ENCODE measurements at places on chromosomes 4 and X.

DNA sequence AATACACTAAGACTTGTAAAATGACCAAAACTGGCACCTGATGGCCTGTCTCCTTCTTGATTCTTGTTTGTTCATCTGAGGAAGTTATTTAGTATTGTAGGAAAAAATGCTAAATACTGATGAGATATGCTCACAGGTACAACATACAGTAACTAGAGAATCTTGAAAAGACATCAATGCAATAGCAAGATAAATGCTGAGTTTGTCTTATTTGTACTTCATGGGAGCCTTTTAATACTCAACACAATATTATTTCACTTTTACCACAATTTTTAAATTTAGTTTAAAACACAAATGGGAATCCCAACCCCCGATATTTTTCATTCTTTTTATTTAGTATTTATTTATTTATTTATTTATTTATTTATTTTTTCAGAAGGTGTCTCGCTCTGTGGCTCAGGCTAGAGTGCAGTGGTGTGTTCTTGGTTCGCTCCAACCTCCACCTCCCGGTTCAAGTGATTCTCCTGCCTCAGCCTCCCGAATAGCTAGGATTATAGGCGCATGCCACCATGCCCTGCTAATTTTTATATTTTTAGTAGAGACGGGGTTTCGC lies 12.1 kb downstream of the HHIP start:
- DNase-seq: no peak

DNA sequence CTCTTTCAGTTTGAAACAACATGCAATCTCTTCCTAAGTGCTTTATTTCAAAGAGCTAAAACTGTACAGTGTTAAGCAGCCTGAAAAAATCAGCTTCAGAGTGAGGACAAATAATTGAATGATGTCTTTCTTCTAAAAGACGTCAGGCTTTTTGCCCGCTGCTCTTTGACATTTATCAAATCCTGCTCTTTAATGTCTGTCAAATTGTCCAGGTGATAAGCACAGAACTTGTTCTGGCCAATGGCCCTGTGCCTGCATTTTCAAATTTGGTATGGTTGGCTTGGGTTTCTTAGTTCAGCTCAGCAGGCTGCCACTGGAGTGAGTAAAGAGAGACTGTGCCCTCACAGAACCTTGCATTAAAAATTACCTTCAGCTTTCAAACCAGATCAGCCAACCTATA lies 712.9 kb upstream of the LCORL start:
- DNase-seq: no peak

GRCh38 chr4:121951521-121952110 lies at the start of gene TRPC3:
TSS of gene TRPC3 (minus strand) at chr4:121952060. CDS start at chr4:121951680, 380 bp downstream.
- DNase-seq: no peak

DNA sequence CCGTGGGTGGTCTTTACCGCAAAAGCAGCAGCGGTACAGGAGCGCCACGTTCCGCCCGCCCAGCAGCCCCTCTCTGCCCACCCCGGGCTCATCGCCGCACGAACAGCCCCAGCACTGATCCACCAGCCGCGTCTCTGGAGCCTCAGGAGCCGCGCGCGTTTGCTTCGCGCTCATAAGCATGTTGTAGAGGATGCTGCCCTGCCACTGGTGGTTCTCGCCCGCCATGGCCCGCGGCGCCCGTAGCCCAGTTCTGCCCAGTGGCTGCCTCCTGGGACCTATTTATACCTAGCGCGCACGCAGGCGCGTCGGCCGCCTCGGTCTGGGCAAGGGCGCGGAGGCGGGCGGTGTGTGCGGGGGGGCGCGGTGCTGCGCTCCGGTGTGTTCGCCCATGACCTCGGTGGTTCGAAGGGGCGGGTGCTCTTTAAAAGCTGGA lies at the start of gene NR0B1:
Gene NR0B1 (minus strand): TSS at position 252 of the 433 bp plus-strand sequence. CDS start 27 bp downstream, at position 225.
- no peak for DNase-seq

GRCh38 chr4:26441102-26441501 lies 49.2 kb downstream of the CCKAR start:
- DNase-seq: peak; percentile 18

GRCh38 chrX:118948270-118948669 lies 26.1 kb upstream of the LONRF3 start:
- no peak for DNase-seq

GRCh38 chr4:95956094-95956493 lies 116.2 kb downstream of the PDHA2 start:
- DNase-seq: no peak

DNA sequence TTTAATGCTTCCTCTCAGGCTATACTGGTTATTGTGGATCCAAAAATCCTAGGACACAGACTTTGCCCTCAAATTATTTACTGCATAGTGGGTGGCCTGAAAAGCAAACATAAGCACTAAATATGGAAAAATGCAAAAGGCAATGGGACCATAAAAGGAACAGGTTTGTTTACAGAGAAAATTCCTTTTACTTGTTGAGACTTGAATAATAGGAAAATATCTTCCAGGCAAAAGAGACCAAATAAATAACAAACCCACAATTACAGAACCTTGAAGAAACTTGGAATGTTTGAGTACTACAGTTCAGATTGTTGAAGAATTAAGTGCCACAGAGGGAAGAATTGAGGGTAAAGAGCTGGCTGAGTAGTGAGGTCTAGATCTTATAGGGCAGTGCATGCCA lies 711.0 kb downstream of the C4orf33 start:
- DNase-seq: no peak

DNA sequence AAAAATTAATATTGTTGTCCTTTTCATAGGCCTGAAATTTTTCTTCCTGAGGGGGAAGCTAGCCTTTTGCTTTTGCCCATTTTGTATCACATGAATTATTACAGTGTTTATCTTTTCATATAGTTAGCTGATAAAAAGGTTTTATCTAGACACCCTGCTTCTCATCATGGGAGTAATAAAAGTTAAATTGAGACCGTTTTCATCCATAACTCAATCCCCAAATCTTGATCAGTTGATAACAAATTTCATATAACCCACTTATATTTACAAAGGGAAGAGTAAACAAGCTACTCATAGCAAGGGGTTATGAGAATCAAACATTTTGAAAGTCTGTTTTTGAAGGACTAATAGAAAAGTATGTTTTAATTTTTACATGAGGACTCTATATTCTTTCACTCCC lies 23.5 kb upstream of the DCX start:
- no peak for DNase-seq

DNA sequence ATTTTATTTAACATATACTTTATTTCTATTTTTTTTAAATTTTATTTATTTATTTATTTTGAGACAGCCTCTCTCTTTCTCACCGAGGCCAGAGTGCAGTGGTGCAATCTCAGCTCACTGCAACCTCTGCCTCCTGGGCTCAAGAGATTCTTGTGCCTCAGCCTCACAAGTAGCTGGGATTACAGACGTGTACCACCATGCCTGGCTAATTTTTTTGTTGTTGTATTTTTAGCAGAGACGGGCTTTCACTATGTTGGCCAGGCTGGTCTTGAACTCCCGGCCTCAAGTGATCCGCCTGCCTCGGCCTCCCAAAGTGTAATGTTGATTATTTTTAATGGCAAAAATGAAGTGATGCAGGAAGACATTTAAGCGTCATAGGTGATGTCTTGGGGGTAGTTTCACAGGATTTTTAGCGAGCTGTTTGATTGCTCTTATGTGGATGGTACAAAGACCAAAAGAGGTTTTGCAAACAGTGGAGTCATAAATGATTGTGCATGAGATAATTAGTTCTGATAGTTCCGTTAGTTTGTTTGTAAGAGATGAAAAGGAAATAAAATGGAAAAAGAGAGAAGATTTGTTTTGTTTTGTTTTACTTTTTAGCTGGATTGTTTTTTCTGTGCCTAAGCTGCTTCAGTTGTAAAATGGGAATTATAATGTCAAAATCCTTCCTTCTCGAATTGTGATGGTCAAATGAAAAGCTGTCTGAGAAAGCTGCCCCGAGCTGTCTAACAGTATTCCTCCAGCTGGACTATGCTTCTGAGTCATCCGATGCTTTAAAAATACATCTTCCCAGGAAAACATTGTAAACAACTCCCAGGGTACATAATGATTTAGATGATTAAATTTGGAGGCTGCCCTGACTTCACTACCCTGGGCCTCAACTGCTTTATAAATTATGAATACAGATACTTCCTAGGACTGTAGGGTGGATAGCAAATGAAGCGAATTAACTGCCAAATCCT lies 14.7 kb downstream of the RHOH start:
- no peak for DNase-seq

DNA sequence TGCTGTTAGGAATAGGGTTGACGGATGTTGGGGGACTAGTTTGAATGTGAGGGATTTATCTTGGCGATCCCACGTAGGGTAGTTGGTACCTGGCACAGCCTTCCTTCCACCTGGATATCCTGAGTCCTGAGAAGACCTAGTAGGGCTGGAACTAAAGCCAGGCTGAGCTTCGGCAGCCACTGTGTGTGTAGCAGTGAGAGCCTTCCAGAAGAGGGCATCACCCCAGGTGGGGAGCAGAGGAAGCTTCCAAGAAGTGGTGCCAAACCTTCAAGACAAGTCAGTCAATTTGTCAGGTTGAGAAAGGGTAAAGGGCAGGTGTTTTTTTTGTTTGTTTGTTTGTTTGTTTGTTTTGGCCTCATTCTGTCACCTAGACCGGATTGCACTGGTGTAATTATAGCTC lies 1.2 kb upstream of the FGFBP2 start:
- no peak for DNase-seq

GRCh38 chr4:81659051-81659450 lies 187.3 kb upstream of the RASGEF1B start:
- no peak for DNase-seq

GRCh38 chr4:153076861-153077260 lies 127.4 kb upstream of the TRIM2 start:
- DNase-seq: no peak

DNA sequence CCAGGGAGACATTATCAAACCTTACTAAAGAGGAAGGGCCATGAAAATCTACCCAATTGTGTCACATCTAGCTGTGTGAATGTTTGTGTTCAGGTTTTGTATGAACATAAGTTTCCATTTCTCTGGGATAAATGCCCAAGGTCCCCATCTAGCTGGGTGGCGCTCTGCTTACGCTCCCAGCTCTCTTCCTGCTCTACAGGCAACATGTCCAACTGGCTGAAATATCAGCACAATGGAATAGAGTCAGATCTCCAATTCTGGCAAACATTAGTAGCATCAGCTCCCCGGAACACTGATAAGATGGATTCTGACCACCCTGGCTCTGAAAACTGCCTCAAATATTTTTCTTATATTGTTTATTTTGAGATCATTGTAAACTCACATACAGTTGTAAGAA lies 74.8 kb downstream of the IRF2 start:
- DNase-seq: no peak

GRCh38 chr4:4377732-4378460 lies 9.0 kb upstream of the NSG1 start:
- no peak for DNase-seq

DNA sequence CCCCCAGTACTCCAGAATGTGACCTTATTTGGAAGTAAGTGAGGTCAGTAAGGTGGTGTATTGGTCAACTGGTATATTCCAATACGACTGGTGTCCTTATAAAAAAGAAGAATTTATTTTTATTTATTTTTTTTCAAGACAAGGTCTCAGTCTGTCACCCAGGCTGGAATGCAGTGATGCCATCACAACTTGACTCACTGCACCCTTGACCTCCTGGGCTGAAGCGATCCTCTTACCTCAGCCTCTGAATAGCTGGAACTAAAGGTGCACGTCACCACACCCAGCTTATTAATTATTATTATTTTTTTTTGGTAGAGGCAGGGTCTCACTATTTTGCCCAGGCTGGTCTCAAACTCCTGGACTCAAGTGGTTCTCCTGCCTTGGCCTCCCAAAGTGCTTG lies 115.1 kb upstream of the PITX2 start:
- DNase-seq: no peak

DNA sequence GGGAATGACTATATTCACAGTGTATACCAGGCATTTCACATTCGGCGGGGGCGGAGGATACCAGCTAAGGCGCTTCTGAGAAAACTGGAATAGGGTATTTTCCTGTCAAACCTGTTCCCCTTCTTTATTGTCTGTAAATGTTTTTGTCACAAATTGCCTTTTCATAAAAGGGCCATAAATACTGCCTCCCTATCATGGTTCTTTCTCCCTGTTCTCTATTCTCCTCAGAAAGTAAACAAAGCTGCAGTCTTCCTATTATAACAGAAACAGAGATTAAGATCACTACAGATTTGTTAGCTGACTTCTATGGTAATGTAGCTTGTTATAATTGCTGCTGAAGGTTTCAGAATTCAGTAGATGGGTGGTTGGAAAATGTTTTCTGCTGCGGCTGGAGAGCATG lies 32.2 kb downstream of the MID2 start:
- no peak for DNase-seq

DNA sequence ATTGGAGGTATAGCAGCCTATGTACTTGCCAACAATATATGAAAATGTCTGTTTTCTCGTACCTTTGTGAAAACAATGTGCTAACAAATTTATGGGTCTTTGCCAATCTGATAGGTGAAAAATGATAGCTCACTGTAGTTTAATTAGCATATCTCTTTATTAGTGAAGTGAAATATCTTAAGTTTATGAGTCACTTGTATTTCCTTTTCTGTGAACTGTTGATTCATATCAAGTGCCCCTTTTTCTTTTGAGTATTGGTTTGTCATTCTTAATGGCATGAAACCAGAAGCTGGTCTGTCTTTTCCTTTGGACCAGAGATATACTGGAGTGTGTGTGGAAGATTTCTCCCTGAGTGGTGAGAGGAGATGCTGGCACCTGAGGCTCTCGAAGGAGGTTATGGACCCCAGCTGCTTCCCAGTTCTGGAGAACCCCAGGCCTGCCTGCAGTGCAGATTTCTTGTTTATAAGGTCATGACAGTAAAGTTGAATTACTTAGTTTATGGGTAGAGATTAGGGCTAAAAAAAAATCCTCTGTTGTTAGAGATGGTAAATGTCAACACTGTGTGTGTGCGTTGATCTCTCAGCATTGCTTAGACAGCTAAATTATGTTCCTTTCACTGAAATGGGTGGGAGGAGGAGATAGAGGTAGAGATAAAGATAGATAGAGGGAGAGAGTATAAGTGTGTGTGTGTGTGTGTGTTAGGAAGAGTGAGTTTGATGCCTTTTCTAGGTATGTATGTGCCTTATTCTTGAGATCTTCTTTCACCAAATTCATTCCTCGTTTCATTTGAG lies 89.9 kb downstream of the REPS2 start:
- DNase-seq: no peak

GRCh38 chrX:15631637-15632036 lies 30.9 kb upstream of the ACE2 start:
- DNase-seq: no peak

- no peak for DNase-seq
Observed at GRCh38 chrX:48910926-48911411, 477 bp downstream of the SLC35A2 start.

DNA sequence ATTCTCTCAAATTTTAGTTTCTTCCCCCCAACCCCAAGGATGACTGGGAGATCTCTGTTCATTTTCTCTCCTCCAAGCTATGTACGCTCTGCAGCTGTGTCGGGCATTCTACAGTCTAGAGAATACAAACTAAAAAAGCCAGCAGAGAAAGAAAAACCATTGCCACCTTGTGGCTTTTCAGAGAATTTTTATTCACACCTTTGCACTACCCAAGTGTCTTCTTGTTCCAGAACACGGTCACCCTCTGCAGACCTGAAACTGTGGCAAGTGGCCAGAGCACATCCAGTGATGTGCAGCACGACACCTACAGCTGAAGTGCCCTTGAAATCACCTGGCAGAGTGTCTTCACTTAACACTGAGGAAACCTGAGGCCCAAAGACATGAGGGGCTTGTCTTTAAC lies 68.6 kb downstream of the CHST7 start:
- no peak for DNase-seq

Data from fibroblast of the conjunctiva (primary cell).